ENCODE measurements at places on chromosomes 7 and 10.

DNA sequence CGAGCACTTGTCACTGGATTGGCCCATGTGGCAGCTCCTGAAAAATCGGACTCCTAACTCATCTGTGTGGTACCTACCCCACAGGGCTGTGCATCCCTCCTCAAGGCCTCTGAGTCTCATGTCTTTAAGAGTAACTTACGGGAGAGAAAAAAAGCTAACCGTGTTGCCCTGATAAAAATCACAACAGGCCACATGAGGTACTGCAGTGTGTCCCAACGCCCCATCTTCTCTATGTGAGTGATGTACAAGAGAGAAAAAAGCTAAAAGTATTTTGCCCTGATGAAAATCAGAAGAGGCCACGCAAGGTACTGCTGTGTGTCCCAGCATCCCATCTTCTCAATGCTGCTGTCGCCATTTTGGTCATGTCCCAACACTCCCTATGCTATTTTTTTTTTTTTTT, 41.2 kb upstream of the ADRB1 start:
- no peak for DNase-seq

GRCh38 chr7:1642291-1642731, 27.8 kb upstream of the ELFN1 start:
- DNase-seq: no peak

GRCh38 chr7:4682621-4683042, 537 bp downstream of the FOXK1 start:
- no peak for DNase-seq

DNA sequence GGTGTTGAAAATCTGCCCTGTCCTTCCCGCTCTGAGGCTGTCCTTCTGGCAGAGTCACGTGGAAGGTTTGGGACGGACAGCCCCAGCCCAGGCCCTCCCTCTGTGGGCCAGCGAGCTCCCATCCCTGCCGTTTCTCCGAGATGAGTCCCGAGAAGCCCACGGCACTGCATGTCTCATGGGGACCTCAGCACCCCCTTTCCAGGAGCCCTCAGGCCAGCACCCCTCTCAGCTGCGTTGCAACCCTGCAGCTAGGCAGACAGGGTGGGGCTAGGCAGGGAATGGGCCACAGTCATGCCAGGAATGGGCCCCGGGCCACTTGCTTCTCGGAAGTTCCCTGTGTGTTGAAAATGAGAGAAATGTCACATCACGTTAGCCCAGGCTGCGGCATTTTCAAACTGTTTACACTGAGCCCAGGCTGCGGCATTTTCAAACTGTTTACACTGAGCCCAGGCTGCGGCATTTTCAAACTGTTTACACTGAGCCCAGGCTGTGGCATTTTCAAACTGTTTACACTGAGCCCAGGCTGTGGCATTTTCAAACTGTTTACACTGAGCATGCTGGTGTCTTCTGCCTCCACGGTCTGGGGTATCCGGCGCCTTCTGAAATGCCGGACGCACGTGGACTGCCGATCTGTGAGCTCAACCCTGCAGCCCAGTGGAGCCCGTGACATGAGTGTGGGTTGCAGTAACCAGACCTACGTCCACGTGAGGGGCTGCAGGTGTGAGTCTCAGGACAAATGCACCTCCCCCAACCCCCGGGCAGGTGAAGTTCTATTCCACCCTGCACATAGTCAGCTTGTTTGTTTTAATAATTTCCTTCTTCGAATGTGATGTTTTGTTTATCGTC, 42.6 kb downstream of the FAM20C start:
- no peak for DNase-seq

GRCh38 chr10:49667991-49668390, 11.5 kb upstream of the C10orf53 start:
- no peak for DNase-seq
